ENCODE measurements at places on chromosomes 4 and X. TPM values are rescaled to one million over a fixed set of nuclear protein-coding genes. Genes with fewer than 3 reads are reported as not detected.

Gene IL3RA
- not detected for total RNA-seq

Gene PCDH10
- total RNA-seq = under 0.01 TPM

Gene MGARP
- total RNA-seq = 0.37 TPM

Gene MGAT4D
- not detected for total RNA-seq

Gene ALG13
- 23.1 TPM for total RNA-seq

Gene GPRASP3
- 0.85 TPM for total RNA-seq

Gene NEUROG2
- total RNA-seq = not detected

Gene UGT8
- total RNA-seq = 2.2 TPM

Gene NDST3
- total RNA-seq = not detected

Gene PNMA5
- total RNA-seq = not detected

Gene TAF7L
- total RNA-seq = not detected

Gene MAGEC1
- not detected for total RNA-seq

Gene GAGE13
- total RNA-seq = not detected

Gene SNX12
- 54.8 TPM for total RNA-seq

Gene INPP4B
- 12.4 TPM for total RNA-seq

Gene SAP30
- 19.7 TPM for total RNA-seq

Gene PARM1
- not detected for total RNA-seq

Gene SPATA18
- 3.5 TPM for total RNA-seq

Gene RAB33A
- not detected for total RNA-seq

Gene NKAP
- 6.0 TPM for total RNA-seq

Gene IL13RA2
- 0.65 TPM for total RNA-seq

Gene SPOCK3
- total RNA-seq = 3.5 TPM

Gene VCX3A
- not detected for total RNA-seq

Gene SSX4
- total RNA-seq = not detected

Gene TMPRSS11F
- 2.8 TPM for total RNA-seq

Gene SYTL5
- total RNA-seq = 2.7 TPM

Gene MAGEA2
- total RNA-seq = not detected

Gene GLRA3
- not detected for total RNA-seq

Gene DAPP1
- 27.7 TPM for total RNA-seq

Gene IGSF1
- total RNA-seq = not detected
